Aorta (tissue), 5 donors: ENCODE measurements at places on chromosomes 12 and 14. TPM values are rescaled to one million over a fixed set of nuclear protein-coding genes. Genes with fewer than 3 reads are reported as not detected.

- no peak for DNase-seq
Observed at GRCh38 chr12:56061982-56062381, 18.0 kb upstream of the ERBB3 start.

- DNase-seq, result no peak
Observed at GRCh38 chr14:73722581-73722980, 8.4 kb upstream of the PNMA1 start.

GRCh38 chr12:51922762-51923505, 15.6 kb downstream of the ACVRL1 start:
- DNase-seq, result peak; percentile 73

SSPN gene
- total RNA-seq, result 109 TPM

DNA sequence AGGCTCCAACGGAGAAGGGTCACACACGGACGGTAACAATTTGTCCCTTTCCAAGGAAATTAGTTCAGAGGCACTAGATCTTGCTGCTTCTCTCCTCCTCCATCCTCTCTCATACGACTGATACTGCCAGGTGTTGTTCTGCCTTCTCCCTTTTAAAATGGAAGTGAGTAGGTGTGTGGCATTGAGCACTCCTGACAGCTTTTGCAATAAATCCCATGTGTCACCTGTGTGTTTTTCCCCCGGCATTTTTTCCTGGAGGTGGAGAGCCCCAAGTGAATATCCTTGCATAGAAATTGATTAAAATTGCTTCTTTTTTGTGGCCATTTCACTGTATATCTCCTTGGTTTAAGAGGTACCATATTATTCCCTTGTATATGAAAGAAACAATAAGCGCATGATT, 26.2 kb upstream of the AKAP5 start:
- no peak for DNase-seq

DNA sequence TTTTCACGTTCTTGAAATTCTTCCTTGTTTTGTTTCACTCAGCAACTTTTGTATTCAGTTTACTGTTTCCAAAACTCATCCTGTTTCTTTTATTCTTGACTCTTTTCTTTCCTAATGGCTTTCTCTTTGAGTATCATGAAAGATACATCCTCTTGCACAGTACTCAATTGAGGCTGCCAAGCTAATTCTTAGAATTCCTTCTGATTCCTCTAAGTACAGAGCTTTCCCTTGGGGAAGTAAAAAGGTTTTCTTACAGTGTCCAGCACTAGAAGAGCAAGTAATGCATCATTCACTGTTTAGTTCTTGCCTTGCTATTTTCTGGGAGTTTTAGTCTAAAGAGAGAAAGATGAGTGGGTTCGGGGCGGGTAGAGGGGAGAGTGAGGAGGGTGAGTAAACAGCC, 154.1 kb downstream of the NEDD1 start:
- DNase-seq, result no peak

DNA sequence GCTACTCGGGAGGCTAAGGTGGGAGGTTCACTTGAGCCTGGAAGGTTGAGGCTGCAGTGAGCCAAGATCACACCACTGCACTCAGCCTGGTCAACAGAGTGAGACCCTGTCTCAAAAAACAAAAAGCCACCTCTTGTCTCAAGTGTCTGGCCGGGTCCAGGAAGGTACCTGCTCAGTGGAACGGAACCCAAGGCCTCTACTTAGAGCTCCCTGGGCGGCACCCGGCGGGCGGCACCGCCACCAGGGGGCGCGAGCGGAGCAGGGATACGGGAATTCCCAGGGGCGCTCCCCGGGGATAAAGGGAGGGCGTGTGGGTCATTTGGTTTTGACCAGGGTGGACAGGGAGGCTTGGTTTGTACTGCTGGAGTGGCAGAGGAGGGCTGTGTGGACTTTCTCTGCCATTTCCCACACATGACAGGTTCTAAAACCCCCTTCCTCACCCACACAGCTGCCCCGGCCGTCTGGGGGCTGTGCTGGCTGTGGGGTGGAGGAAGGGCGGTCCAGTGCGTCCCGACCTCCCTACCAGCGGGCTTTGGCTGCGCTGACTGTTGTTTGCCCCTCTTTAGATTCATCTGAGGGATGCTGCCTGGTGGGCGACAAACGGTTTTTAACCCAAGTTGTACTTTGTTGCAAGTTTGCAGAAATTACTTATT, 91.4 kb downstream of the SETD3 start:
- no peak for DNase-seq

DNA sequence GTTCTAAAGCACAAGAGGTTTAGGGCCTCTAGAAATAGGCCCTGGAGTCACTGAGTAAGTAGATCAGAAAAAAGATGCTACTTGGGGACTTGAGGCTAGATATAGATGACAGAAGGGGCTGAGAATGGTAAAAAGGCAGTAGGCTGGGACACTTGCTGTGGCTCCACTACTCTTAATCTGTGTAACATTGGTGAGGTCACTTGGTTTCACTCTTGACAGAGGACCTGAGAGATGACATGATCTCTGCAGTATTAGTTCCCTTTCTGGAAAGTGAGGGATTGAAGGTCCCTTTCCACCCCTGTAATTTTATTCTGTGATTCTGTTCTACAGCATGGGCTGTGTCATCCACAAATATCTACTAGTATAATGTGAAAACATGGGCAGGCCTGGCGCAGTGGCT, 39.7 kb downstream of the MAPKAPK5 start:
- no peak for DNase-seq

PTHLH gene
- total RNA-seq, result 7.1 TPM

GRCh38 chr12:67254372-67255026, 14.7 kb upstream of the CAND1 start:
- no peak for DNase-seq

CPNE6 gene
- 0.99 TPM for total RNA-seq

- DNase-seq, result no peak
Observed at GRCh38 chr14:60095231-60095630, 3.5 kb downstream of the PCNX4 start.

DNA sequence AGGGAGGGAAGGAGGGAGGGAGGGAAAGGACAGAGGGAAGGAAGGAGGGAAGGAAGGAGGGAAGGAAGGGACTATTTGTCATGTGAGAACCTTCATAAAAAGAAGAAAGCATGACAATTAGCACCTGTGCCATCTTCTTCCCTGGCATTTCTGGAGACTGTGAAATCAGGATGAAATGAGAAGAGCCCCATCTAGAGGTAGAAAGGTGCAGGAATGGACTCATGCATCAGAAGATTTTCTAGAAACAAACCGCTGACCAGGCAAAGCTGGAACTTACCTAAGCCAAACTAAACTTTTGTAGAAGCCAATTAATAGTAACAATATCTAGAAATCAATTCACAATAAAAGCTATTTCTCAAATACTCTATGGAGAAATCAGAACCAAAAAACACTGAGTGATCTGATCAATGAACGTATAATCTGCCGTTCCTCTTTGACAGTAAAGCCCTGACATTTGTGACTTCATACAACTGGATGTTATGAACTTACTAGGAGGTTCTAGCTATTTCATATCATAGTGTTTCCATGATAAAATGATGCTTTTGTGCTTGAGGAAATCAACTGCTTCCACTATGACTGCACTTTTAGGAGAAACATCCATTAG, 24.4 kb upstream of the CRACR2A start:
- DNase-seq, result no peak

RNASE3 gene
- 0.57 TPM for total RNA-seq

DNA sequence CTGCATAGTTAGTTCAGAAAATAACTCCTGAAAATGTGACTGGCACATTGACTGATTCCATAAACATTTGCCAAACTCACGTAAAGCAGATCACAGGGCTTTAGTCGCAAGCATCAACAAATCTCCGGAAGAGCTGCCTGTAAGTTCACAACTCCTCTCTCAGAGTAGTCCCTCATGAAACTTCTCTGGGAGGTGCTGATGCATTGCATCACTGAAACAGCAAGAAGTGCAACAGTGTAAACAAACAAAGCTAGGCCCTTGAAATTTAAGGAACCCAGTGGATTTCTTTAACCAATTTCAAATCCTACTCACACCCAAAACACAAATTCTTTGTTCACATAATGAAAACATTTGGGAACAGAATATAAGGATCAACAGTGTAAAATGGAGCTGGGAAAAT, 1691.7 kb upstream of the FLRT2 start:
- DNase-seq, result no peak

ASCL1 gene
- not detected for total RNA-seq

- no peak for DNase-seq
Observed at GRCh38 chr12:22916815-22917214, 291.8 kb downstream of the ETNK1 start.

DNA sequence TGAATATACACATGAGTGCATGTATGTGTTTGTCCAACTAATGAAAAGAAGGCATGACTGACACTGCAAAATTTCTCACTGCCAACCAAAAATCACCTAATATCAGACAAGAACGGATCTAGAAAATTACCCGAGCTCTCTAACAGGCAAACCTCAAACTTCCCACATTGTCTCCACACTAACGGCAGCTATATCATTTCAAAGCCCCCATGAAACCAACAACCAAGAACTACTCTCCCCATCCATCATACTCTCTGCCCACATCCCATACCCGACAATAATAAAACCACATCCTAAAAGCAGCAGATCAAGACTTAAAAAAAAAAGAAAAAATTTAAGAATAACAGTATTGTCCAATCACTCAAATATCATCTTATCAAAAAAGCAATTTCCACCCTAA, 227.1 kb downstream of the CEP128 start:
- DNase-seq, result no peak

DNA sequence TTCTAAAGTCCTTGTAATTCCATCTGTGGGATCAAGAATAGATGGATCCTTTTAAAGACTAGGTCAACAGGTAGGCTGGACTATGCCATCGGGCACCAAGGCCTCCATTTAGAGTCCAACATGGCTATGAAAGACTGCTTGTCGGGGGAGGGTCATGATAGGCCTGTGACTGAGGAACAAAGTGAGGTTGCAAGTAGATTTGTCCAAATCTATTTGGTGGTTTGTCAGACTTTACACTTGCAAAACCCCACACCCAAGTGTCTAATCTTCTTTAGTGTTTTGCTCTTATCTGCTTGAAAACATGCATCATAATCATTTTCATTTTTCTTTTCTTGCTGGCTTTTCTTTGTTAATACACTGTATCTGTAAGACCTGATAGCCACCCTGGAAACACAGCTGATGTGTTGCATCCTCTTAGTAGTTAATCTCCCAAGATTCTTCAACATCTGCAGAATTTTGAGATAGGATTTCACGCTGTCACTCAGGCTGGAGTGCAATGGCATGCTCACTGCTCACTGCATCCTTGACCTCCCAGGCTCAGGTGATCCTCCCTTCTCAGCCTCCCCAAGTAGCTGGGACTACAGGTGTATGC, 50.3 kb downstream of the TDP1 start:
- no peak for DNase-seq

GRCh38 chr14:102430212-102430908, 67.6 kb downstream of the TECPR2 start:
- peak; percentile 49 for DNase-seq

FITM1 gene
- 0.75 TPM for total RNA-seq

DNA sequence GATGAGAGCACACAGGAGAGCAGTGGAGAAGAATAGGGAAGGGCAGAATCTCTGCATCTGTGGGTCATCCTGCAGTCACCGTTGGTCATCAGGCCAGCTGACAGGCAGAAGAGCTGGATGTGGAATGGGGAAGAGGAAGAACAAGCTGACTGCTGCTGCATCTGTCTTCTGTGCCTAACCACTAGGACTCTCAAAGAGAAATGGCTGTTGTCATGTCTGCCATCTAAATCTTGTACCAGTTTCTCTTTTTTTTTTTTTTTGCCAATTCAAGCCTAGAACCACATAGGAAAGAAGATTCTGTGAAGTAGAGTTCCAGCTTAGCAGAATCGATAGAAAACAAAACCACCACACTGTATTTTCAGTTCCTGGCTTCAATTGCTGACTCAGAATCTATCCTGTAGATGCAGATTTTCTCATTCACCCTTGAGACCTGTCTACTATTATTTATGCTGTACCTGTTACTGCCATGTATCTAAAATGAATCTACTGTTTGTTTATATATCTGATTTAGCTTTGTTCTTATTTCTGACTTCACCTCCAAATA, 421.9 kb upstream of the PRICKLE1 start:
- no peak for DNase-seq

- no peak for DNase-seq
Observed at GRCh38 chr14:53900499-53900898, 56.1 kb downstream of the BMP4 start.

LRFN5 gene
- 5.5 TPM for total RNA-seq

DNA sequence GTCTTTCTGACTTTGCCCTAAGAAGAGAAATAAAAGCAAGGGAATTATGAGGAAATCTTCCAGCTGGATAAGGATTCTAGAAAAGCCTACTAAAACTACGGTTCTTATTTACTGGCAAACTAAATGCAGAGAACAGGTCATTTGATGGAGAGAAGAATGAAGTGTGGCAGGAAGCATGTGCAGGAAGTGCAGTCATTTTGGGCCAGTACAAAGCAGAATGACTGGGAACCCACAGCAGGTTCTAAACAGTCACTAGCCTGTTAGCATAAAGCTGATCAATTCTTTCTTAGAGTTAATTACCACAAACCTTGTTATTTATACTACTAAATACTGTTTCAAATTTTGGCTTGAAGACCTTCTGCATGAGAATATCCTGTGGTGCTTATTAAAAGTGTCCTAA, 36.7 kb downstream of the CFAP54 start:
- DNase-seq, result no peak

DNA sequence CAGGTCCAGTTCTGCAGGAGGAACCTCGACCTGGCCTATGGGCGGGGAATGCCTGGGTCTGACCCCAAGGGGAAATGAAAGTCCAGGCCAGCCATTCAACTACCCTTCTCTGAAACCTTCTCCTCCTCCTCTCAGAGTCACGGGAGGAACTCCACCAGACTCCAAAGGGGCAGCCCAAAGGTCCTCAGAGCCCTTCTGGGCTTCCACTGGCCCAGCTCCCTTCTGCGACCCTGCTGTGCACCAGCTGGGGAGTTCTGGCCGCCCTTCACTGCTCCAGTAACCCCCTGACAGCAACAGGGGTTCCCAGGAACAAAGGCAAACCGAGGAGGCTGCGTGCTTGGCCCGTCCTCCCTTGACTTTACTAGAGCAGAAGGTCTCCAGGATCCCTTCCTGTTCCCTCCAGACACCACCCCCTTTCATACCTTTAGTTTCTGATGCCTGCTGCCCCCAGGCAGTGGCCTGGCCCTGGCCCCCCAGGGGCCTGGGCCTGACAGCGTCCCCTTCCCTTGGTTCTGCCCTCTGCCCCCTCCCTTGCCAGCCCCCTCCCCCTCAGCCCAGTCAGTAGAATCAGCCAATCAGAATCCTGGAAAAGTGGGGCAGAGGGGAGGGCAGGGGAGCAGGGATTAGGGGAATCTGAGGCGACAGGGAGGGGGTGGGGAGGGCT, 850 bp upstream of the ZNF385A start:
- peak; percentile 66 for DNase-seq

DNA sequence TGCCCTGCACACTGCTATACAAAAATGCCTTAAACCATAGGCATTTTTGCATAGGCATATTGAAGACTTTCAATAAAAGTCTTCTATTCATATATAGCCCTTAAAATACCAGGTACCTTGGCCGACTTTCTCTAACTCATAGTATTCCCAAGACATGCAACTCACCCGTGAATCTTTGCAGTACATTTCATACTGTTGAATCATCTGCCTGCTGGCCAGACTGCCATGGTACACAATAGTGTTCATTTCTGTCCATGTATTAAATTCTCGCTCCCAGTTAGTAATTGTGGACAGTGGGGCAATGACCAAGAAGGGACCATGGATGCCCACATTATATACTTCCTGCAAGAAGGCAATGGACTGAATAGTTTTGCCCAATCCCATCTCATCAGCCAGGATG, 24.3 kb upstream of the SUPT16H start:
- DNase-seq, result no peak
